Activated T-helper 1 cell treated with anti-CD3 and anti-CD28 coated beads, Interleukin-2, amount 50 U/mL, for 16 hours (primary cell): ENCODE measurements at places on chromosomes 2 and 18.

GRCh38 chr18:46601141-46601805, 55.7 kb downstream of the LOXHD1 start:
- no peak for DNase-seq

DNA sequence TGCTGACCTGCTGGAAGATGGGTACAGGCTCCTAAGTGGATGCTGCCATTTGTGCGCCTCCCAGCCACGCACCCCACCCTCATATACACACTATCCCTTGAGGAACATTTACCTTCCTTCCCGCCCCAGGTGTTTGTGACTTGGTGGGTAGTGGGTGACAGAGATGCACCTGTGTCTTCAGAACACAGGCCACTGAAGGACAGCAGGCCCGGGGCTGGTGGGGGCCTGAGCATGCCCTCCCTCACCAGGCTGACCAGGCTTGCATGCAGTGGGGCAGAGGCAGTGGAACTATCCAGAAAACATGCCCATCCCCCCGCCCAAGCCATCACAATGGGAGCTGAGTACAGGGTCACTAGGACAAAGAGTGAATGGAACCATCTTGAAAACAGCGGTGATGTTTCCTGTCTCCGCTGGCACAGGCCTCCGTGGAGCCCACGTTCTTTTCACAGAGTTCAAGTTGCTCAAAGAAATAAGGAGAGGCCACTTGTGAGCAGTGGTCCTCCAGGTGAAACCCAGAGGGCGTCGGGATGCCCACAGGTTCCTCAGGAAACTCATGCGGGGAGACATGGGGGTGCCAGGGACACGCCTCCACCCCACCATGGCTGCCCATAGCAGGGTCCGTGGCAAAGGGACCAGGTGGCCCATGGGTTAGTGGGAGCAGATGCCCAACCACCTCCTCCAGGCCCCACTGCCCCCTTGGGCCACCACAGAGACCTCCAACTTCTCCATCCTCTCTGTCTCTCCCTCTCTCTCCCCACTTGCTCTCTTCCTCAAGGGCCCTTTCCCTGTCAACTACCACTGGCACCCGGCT, 90.9 kb downstream of the MALT1 start:
- DNase-seq: no peak

GRCh38 chr2:43344868-43345373, 118.5 kb upstream of the ZFP36L2 start:
- DNase-seq: no peak

- no peak for DNase-seq
These were observed 31.1 kb downstream of the SPATS2L start for GRCh38 chr2:200337621-200338020.

DNA sequence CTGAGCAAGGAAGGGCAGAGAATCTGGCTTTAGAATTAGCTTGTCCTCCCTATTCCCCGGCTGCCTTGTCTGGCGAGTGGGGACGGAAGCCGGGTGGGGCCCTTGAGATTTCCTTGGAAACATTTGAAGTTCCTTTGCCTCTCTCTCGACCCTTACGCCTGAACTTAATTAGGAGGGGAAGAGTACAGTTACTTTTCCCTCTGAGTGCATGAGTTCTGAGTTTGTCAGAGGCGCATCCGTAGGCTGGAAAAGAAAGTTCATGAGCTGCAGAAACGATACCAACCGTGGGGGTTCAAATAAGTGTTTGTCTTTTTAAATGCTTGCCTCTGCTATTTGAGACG, 468 bp downstream of the PIKFYVE start:
- no peak for DNase-seq

GRCh38 chr2:150485114-150485870, 2.2 kb downstream of the RND3 start:
- DNase-seq: no peak

DNA sequence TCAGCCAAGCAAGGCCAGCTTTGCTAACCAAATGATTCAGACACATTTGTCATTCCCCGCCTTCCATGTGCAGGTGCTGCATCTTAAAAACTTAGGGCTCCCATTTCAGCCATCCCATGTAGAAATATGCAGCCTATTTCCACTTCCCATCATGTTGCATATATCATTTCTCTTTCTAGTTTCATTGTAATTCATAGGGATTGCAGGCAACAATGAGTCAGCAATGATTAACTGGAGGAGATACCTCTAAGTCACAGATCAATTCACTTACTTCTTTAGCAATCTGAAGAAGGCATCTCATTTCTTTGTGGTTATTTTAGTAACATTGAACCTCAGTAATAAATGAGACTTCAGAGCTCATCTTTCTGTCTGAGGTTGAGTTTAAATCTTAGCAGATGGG, 276.1 kb upstream of the PKDCC start:
- DNase-seq: no peak

DNA sequence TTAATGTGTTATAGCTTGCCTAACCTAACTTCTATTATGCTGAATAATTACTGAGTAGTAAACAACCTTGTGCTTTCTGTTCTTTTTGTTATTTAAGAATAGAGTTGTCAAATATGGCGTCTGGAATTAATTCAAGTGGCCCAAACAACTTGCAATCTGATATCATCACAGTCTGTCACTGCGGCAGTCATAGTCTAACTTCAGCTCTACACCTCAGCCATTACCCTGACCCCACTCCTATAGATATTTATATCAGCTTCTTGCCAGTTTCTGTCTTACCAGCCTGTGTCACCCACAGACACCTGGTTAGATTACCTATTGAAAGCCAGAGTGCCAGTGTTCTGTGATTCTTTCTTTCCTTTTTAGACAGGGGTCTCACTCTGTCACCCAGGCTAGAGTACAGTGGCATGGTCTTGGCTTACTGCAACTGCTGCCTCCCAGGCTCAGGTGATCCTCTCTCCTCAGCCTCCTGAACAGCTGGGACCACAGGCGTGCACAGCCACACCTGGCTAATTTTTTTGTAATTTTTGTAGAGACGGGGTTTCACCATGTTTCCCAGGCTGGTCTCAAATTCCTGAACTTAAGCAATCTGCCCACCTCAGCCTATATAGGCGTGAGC, 14.1 kb upstream of the KLHL41 start:
- no peak for DNase-seq

DNA sequence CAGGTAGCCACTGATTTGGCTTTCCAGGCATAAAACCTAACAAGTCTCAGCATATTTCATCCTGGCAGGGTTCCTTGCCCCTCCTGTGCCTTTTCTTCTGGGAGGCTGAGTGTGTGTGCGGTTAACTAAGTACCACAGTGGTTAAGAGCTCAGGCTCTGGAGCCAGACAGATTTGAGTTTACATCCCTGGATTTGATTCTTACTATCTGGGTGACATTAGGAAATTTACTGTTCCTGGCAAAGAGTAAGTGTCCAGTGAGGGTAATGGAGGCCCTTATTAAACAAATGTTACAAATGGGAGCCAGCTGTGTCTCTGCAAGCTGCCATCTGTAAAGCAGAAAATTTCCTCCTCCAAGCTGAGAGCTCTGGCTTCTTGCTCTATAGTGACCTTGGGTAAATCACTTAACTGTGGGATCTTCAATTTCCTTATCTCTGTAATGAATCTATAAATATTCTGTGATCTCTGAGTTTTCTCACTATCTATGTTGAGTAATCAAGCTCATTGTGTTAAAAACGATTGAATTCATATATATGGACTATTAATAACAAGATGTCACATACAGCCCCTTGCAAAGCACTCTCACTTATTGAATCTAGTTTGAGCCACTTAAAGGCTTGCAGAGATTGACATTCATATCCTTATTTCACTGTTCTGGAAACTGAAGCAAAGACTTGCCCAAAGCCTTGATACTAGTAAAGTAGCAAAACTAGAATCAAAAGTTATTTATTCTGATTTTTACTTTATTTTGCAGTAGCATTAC, 6.5 kb upstream of the COBLL1 start:
- no peak for DNase-seq

DNA sequence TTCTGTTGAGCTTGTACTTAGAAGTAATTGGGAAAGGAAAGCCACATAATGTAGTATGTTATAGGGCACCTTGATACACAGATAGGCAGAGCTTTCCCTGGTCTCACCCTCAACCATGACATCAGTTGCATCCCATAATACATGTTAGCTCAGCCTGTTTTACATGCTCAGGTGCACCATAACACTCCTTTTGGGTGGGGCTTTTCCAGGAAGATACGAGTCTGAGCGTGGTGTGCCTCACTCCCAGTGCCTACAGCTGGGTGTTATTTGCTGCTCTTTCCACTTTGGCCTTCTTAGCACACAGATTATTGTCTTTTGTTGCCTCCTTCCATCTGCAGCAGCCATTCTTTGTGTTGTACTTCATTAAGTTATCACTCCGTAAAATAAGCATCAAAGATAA, 11.9 kb downstream of the TTC39C start:
- DNase-seq: no peak

DNA sequence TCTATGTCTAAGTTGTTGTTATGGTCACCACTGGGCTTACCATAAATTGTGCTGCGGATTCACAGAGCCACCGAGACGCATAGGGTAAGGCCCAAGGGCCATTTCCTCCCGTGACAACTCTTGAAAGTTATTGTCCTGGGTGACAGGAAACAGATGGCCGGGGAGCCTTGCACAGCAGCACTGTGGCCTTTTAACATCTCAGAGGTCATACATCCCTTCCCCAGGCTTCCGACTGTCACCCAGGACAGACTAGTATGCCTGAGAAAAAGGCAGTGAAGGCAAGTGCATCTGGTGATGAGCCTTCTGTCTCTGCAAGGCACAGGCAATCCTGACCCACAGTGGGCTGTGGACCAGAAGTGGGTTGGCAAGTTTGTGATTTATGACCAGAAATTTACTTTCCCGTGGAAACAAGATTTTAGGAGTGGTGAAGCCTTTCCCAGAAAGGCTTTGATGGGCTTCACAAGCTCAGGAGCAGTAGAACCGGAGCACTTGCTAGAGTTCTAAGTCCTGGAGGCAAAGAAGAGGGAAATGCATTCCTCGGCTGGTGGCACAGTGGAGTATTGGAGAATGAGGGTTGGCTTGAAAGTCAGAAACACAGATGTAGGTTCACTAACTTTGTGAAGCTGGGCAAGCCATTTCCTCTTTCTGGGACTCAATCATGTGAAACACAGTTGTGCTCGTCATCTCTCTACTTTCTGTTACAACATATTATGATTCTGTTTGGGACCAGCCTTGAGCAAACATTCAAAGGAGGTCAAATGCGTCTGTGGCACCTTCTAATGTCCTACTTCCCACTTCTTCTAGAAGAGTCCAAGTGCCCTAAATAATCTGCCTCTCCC, 2.0 kb upstream of the CAPN14 start:
- no peak for DNase-seq

DNA sequence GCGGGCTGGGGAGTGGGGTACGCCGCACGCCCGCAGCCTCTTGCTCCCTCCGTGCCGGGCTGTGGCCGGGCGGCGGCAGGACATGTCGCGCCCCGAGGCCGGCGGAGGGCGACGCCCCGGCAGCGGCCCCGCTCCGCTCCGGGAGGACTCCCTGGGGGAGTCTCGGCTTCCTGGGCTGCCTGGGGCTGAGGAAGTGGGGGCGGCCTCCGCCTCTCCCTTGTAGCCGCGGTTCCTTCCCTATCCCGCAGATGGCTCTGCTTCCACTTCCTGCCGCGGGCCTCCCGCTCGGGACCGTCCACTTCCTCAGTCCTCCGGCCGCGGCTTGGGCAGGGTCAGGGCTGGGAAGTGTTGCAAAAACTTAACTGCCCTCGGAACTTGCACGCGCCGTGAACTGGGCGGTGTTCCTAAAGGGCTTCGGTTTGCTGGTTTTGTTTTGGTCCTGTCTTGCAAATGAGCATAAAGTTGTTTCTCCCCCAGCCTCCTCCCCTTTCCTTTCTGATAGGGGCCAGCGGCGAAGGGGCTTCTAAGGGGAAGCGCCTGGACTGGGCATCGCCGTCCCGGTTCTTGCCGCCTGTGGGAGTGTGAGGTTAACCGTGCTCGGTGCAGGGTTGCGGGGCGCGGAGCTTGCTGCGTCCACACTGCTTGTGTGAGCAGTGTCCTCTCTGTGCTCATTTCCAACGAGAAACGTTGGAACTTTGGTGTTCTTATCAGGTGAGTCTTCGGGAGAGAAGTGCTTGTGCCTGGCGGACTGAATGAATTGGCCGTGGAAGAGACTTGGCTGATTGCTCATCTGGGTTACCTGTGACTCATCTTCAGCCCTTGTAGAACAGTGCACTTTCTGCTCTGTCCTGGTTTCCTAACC, 600 bp downstream of the RALB start:
- peak; percentile 28 for DNase-seq

- no peak for DNase-seq
These were observed 9.7 kb downstream of the ITM2C start for GRCh38 chr2:230874456-230874855.

GRCh38 chr2:177599956-177600355, 207.4 kb downstream of the AGPS start:
- no peak for DNase-seq

DNA sequence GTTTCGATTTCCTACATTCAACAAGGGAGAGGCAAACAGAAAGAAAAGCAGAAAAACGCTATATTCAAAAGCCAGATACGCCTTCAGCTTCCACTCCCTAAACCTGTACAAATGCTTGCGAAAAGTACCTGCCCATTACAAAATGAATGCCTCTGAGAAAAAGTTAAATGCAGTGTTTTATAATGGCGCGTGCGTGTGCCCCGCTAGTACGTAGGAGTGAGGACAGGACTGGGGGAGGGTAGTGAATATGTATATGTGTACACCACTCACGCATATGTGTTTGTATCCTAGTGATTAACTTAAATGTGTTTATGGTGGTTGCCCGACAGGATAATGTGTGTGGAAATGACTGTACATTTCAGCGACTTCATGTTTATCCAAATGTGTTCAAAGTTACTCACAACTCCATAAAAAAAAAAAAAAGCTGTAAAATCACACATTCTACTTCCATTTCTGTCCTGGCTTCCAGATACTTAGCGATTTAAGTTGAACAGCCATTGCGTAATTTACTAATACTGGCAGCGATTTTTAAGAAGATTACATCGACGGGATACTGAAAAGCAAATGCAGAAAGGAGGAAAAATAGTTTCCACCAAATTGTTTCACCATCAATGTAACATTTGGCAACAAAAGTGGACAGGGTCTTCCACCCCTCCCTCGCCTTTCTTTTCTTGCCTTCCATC, 1.3 kb downstream of the NEUROD1 start:
- no peak for DNase-seq

DNA sequence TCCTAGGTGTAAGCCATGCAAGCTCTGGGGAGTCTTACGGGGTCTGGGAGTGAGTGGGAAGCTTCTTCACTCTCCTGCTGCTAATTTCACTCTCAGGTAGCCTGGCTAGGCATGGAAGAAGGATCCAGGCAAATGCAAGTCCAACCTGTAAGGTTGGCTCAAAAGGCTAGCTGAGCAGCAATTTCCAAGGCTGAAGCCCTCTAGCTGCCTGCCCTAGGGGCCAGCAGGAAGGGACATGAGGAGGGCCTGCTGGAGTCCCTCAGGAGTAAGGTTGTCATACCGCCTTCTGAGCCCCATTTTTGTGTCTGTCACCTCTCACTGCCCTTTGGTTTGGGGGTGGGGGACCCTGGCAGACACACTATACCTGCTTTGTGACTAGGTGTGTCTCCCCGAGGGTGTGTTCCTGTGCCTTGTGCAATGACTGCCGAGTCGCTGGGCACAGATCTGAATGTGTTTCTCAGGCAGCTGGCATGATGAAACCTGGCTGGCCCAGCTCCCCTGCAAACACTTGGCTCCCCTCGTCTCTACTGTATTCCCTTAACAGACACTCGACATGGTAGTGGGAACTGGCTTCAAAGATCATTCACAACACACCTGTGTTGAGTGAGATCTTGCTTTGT, 123.9 kb upstream of the FAM136A start:
- no peak for DNase-seq

GRCh38 chr2:220174826-220175225, 547.4 kb downstream of the SLC4A3 start:
- DNase-seq: no peak

GRCh38 chr18:79129120-79129519, 59.9 kb downstream of the ATP9B start:
- DNase-seq: no peak
